KG1 (cell line): ENCODE measurements at places on chromosomes 1 and 21.

DNA sequence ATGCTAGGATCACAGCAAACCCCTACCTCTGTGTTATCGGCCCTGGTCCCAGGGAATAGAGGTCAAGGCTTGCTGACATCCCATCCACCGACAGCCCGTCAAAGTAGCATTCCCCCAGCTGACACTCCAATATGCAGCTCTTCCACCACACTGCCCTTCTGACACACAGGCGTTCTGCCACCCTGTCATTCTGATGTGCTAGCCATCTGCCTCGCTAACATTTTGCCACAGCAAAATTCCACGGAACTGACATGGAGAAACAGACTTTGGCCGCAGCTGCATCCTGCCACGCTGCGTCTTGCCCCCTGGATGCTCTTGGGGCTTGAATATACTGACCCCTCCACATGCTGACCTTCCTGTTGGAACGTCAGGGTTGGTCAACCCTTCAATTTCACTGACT lies 163.2 kb upstream of the CSF3R start:
- no peak for DNase-seq

GRCh38 chr1:84774669-84775534 lies 84.6 kb upstream of the SSX2IP start:
- DNase-seq: no peak

GRCh38 chr1:167929725-167930124 lies 6.8 kb upstream of the DCAF6 start:
- DNase-seq: no peak

- no peak for DNase-seq
Observed at GRCh38 chr1:156684227-156684782, 7.1 kb upstream of the NES start.

DNA sequence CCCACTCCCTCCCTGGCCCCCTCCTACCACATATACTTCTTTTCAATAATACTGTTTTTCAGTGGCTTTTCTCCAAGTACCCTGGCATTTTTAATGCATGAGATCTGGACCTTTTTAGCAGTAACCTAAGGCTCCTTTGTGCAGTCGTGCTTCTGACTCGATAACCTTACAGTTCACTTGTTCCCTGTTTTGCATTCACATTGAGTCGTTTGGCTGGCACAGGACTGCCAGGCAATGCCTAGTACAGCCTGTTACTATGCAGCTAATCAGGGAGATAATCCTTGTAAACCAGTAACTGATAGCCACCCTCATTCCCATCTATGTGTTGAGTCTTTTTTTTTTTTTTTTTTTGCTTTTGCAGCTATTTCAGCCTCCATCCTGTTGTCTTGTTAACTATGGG lies 3.7 kb downstream of the ATP1B1 start:
- DNase-seq: no peak

- no peak for DNase-seq
Observed at GRCh38 chr1:221015159-221015790, 136.0 kb downstream of the HLX start.

GRCh38 chr1:17122521-17123164 lies 3.4 kb upstream of the PADI2 start:
- peak; percentile 13 for DNase-seq
